ENCODE measurements at places on chromosomes 11 and 22.

- DNase-seq: peak; percentile 46
Measured at GRCh38 chr11:130834886-130835285, 81.4 kb downstream of the SNX19 start.

DNA sequence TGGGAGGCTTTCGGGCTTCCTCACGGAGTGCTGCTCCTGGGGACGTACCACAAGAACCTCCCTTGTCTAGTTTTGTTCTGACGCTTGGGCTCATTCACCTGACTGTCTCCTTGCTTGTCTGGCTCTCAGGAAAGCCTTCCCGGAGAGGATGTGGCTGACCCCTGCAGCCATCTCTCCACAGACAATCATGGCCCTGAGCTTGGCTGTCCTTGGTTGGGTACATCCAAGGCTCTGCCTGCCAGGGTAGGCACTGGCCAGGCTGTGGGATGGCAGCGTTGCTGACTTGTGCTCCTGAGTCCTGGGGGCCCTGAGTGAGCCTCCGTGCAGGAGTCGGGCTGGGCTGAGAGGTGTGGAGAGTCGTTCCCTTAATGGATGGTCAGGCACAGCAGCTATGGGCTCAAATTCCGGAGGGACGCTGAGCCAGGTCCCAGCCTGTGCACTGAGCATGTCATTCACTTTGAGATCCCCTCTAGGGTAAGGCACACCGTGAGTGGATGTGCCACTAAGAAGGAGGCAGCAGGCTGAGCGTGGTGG, 32.8 kb downstream of the BCR start:
- DNase-seq: no peak

DNA sequence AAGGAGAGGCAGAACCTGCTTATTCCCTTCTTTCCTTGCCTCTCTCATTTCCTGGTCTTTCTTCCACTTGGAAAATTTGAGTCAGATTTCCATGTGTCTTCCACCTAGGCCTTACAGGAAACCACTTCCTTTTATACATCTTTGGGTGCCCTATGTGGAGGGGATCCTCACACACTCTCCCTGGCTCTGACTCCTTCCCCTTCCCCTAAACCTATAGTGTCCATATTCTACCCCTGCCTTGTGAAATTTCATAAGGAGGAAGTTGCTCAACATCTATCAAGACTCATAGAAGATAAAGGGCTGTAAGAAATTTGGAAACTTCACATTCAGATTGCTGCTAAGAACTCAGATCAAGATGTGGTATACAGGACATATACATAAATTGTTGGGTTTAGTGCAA, 20.4 kb downstream of the TUG1 start:
- no peak for DNase-seq

- DNase-seq: no peak
Measured at GRCh38 chr11:113725407-113725806, 19.3 kb upstream of the TMPRSS5 start.

- DNase-seq: peak; percentile 22
Measured at GRCh38 chr22:32478994-32479393, 4.4 kb downstream of the FBXO7 start.

DNA sequence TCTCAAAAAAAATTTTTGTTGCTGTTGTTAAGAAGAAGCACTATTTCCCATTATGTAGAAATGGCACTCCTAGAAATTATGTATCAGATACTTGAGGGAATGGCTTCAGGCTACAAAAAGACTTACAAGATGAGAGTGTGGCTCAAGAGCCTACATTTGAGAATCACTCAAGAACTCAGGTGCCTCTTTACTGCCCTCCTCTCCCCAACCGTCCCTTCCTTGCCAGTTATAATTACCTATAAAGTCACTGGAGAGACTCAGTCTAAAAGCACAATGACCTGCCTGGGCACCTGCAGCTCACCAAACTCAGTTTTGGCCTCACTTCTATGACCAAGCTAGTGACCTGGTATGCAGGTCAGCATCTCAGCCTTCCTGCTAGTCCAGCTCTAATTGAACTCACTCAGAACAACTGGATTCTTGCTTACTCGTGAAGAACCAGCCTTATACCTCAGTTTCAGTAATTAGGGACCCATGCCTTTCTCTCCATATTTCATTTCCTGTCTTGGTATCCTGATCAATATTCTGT, 41.9 kb upstream of the PPP2R1B start:
- DNase-seq: no peak

DNA sequence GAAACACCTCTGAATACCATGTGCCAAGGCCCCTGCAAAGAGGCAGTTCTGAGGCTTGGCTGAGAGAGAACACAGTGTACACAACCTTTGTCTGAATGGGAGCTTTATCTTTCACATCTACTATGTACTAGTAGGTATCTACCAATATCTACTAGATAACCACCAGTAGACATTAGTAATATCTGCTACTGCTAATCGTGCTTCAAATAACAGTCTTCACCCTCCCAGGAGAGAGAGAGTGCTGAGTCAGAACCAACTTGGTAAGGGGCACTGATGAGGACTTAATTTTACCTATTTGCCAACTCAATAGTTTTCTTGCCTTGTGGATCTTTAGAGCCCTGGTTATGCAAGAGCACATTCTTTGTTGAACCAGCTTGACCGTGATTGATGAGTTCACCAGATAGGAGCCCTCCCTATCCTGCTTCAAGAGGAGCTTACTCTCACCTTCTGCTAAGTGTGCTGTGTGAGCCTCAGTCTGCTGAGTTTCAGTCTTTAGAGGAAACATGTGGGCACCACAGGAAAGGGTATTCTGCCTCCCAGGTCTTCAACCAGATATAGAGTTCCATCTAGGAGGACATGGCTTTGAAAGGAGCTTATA, 967.5 kb downstream of the NTM start:
- DNase-seq: no peak

- DNase-seq: peak; percentile 12
Measured at GRCh38 chr11:131099746-131100145, 183.5 kb upstream of the SNX19 start.

- no peak for DNase-seq
Measured at GRCh38 chr11:121670266-121670665, 217.5 kb upstream of the SORL1-AS1 start.

DNA sequence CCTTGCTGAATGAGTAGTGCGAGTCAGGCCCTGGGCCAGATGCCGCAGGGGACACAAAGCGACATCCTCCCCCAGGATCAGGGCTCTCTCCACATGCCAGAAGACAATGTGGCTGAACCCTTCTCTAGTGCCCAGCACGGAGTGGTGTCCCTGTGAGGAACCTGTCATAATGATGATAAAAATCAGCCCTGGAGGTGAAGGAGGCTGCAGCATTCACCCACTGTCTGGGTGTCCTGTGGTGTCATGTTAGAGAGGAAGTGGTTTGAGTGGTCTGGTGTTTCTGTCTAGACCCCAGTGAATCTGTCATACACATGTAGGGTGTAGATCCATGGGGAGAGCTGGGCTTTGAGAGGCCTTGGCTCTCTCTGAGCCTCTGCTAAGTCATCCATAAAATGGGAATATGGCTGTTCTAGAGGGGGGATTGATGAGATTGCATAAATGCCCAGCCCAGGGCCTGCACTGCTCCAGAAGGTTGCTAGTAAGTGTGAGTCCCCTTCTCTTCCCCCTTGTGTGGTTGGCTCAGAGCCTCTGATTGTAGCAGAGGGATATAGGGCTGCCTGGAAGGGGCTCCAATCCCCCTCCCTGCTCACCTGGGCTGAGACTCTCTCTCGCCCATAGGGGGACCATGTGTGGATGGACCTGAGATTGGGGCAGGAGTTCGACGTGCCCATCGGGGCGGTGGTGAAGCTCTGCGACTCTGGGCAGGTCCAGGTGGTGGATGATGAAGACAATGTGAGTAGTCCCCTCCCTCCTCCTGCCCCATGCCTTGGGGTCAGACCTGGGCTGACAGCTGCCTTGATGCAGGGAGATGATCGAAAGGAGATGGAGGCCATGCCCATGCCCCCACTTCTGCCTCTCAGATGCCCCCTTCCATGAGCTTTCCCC, 14.3 kb downstream of the MYO7A start:
- no peak for DNase-seq

- peak; percentile 49 for DNase-seq
Measured at GRCh38 chr11:96109331-96110030, 185.6 kb upstream of the MTMR2 start.

GRCh38 chr11:9073466-9074225, 17.8 kb downstream of the SCUBE2 start:
- no peak for DNase-seq

DNA sequence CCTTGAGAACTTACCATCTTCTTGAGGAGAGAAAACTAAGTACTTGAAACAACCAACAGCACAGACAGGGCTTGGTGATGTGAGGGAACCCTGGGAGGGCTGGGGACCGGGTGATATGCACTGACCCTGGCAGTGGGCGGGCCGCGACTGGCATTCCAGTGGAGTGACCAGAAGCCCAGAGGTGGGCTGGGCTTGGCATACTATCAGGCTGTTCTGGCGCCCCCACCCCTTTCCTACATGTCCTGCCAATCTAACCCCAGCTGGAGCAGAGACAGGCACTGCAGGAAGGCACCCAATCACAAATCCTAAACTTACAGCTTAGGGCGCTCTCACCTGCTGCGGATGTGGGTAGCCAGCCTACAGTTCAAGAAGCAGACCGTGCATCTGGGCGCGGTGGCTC, 54.0 kb upstream of the GCAT start:
- no peak for DNase-seq

DNA sequence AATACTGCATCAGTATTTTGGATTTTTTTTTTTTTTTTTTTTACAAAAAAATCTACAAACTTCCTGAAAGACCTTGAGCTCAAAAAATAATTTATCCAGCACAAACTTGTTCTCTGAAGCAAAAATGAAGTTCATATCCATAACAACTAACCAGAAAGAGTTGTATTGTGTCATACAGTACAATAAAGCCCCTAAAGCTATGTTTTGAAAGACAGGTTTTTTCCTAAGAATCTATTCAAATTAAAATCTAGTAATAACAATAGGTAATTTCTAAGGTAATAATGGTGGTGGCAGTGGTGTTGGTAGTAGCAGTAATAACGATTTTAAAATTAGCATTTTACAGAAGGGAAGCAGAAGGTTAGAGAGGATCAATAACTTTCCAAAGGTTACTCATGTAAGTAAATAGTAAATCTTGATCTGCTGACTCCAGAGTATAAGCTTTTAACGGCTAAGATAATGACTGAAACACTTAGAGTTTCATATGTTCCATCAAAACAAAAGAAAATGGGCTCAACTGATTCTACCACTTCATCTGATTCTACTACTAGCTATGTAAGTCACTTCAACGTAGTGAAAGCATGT, 53.3 kb upstream of the GAB2 start:
- no peak for DNase-seq

- DNase-seq: no peak
Measured at GRCh38 chr11:120289426-120289825, 35.7 kb upstream of the TLCD5 start.

DNA sequence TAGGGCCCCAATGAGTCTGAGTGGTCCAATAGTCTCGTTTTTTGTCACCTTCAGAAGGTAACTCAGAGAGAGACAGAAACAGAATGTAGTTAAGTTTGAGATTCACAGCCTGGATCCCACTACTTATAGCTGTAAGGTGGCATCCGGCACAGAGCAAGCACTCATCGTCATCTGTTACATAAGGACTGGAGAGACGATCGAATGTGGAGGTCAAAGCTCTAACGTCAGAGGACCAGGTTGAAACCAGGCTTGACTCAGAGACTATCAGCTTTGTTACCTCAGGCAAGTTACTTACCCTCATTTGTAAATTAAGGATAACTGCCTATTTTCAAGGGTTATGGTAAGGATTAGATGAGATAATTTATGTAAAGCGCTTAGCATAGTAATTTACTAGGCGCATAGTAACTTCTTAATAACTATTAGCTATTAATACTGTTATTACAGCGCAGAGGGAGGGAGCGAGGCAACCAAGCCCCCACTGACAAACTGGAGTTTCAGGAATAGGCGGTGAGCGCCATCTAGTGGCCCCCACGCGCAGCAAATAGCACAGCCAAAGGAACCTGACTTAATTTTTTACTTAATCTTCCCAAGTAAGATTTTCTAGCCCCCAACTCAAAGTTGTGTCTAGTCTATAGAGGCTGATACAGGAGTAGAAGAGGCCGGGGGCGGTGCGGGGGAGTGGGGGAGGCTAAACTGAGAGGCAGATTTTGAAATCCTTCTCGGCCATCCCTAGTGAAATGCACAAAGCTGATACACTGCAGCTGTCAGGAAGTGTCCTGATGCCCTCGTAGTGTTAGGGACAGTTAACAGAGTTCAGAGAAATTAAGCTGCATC, 29.0 kb upstream of the API5 start:
- DNase-seq: peak; percentile 28

DNA sequence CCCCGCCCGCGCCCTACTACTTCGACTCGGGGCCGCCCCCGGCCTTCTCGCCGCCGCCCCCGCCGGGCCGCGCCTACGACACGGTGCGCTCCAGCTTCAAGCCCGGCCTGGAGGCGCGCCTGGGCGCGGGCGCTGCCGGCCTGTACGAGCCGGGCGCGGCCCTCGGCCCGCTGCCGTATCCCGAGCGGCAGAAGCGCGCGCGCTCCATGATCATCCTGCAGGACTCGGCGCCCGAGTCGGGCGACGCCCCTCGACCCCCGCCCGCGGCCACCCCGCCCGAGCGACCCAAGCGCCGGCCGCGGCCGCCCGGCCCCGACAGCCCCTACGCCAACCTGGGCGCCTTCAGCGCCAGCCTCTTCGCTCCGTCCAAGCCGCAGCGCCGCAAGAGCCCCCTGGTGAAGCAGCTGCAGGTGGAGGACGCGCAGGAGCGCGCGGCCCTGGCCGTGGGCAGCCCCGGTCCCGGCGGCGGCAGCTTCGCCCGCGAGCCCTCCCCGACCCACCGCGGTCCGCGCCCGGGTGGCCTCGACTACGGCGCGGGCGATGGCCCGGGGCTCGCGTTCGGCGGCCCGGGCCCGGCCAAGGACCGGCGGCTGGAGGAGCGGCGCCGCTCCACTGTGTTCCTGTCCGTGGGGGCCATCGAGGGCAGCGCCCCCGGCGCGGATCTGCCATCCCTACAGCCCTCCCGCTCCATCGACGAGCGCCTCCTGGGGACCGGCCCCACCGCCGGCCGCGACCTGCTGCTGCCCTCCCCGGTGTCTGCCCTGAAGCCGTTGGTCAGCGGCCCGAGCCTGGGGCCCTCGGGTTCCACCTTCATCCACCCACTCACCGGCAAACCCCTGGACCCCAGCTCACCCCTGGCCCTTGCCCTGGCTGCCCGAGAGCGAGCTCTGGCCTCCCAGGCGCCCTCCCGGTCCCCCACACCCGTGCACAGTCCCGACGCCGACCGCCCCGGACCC, 17.4 kb upstream of the ACR start:
- DNase-seq: no peak

DNA sequence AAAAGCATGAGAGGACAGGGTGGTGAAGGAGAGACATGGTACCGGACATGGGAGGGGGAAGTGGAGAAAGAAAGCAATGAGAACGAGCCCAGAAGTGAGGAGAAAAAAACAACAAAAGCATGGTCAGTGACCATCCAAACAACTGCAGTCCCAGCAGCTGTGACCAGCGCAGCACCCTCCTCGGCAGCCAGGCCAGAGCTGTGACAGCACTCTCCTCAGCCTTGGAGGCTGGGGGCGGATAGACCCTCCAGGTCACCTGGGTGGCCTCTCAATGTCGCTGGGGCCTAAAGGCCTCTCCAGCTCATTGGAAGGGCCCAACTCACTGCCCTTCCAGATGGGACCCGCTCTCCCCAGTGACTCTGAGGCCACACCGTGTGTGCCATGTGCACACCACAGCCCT, 103.3 kb downstream of the MED15 start:
- DNase-seq: no peak

GRCh38 chr22:39655004-39655579, 84.5 kb downstream of the CACNA1I start:
- DNase-seq: no peak

Data from AG10803 (cell line).